ENCODE measurements at places on chromosomes 16 and 17.

GRCh38 chr17:74012465-74012864 lies 191.0 kb upstream of the RPL38 start:
- no peak for DNase-seq

GRCh38 chr17:47713980-47714700 lies 18.9 kb upstream of the TBX21 start:
- DNase-seq, result no peak

DNA sequence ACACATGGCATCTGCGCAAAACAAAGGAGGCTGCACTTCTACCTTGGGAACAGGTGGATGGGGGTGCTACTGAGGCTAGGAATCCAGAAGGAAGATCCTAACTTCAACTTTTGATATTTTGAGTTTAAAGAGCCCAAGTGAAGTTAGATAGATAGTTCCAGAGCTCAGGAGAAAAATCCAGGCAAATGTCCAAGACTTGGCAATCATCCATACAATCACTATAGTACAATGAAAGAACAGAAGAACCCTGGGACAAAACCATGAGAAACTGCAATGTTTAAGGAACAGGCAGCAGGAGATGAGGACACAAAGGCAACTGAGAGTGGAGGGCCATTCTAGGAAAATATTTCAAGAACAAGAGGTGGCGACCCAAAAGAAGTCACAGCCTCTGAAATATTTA lies 12.4 kb downstream of the CDYL2 start:
- no peak for DNase-seq

- no peak for DNase-seq
Measured at GRCh38 chr17:10368561-10368960, 4.2 kb downstream of the MYH13 start.

GRCh38 chr16:79130616-79131015 lies 469.9 kb downstream of the MAF start:
- no peak for DNase-seq

DNA sequence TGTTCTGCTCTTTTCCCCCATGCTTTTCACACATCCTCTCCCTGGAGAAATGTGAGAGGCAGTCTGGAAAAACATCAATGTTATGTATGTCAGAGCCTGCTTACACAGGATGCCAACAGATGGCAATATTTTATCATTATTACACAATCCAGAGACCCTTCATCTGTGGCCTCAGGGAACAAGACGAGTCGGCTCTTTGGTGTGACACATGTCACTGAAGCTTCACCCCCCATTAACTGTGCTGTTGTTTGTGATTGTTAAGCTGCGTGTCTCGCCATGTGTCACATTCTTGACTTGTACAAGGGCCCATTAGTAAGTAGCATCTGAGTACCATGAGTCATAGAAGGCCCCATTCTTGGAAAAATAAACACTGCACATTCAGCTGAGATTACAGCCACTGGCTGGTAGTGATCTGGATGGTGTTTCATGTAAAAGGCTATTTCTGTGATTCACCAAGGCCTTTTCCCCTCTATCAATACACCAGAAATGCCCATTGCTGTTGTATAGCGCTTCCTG lies 682.1 kb upstream of the SOX9 start:
- peak; percentile 5 for DNase-seq

DNA sequence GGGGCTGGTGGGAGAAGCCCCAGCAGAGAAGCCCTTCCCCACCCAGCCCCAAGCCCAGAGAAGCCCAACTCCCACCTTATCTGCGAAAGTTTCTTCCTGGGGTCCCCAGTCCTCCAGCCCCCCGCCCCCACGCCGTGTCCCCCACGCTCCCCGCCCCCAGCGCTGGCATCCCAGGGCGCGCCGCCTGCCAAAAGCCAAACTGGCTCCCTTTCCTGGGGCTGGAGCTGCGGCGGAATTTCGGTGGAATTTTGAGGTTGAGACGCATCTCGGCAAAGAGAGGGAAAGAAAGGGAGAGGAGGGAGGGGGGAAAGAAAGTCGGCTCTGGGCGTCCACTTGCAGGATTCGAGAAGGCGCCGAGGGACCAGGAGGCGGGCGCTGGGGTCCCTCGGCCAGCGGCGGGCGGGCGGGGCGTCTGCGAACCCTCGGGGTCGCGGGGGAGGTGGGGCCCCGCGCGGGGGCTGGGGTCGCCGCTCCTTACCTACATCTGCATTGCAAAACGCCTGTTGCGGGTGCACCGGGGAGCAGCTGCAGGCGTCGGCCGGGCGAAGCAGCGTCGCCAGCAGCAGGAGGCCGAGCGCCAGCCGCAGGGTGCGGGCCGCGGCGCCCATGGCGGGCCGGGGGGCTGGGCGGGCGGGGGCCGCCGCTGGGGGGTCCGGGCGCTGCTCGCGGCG lies 571 bp downstream of the TIMP2 start:
- no peak for DNase-seq

GRCh38 chr17:68238164-68238870 lies 9.5 kb upstream of the AMZ2 start:
- no peak for DNase-seq

DNA sequence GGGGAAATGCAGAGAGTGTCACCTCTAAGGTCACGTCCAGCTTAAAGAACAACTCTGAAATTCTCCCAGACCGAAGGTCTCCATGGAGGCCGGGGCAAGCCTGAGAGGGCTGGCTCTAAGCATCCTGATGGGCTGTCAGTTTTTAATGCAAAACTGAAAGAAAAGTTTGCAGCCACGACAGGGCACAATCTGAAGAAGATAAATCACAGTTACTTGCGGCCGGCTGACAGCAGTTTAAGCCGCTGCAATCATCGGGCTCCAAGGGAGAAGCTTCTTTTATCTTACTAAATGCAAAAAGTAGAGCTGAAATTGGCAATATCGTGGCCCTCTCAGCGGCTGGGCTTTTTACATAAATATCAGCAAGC lies 168.8 kb downstream of the CYLD start:
- no peak for DNase-seq

GRCh38 chr16:19700319-19700781 lies 17.7 kb downstream of the KNOP1 start:
- DNase-seq, result no peak

- DNase-seq, result no peak
Measured at GRCh38 chr16:52488837-52489289, 58.1 kb downstream of the TOX3 start.

DNA sequence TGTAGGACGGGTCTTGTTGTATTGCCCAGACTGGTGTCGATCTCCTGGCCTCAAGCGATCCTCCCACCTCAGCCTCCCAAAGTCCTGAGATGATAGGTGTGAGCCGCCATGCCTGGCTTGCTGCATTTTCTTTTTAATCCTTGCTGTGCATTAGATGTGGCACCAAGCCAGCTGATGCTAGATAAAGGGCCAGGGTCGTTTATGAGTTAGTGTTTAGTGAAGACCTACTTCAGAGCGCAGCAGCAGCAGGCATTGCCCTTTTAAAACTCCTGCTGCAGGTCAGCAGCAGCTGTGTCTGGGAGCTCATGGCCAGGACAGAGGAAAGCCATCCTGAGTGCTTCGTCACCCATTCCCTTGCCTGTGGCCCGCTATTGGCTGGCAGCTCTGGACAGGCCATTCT lies 237.3 kb downstream of the CCDC182 start:
- DNase-seq, result no peak

DNA sequence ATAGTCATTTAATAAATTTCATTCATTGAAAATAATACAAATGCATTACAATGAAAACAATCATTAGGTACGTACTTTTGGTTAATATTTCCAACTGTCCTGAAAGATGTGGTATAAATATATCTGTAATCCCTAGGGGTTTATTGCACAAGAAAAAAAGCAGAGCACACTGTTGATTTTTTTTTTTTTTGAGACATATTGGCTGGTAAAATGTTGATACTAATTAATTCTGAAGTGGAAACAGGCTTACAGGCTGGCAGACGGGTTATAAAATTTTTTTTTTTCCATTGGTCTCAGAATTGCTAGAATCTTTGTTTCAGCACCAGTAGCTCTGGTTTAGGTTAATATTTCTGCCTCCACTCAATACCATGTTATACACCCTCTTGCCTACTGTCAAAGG lies 193.6 kb downstream of the MAP2K6 start:
- no peak for DNase-seq

DNA sequence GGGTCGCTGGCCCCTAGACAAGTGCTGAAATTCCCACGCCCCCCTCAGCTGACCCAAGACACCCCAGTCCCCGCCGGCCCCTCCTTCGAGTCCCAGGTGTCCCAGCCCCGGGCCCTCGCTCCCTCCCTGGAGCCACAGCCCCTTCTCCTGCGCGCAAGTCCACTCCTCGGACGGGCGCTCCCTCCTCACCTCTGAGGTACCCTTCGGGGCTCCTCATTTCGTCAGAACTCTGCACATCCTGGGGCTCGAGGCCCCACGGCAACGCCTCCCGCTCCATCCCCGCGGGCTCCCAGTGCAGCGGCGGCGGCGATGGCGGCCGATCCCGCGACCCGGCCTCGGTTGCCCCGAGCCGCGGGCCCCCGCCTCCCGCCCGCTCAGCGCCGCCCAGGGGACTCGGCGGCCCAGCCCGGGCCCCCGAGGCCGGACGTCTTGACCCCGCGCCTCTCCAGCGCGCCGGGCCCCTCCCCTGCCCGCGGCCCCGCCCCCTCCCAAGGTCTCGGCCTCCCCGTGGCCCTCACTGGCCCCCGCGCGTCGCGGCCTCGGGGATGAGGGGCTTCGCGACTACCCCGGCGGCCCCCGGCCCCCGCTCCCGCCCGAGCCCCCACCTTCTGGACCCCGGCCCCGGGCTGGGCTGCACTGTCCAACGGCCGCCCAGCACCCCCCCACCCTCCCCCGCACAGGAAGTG lies at the start of gene ZNF768:
ZNF768 (minus strand) TSS at position 430 of the 686 bp plus-strand sequence; CDS start at position 277, 153 bp downstream.
- DNase-seq, result peak; percentile 48

DNA sequence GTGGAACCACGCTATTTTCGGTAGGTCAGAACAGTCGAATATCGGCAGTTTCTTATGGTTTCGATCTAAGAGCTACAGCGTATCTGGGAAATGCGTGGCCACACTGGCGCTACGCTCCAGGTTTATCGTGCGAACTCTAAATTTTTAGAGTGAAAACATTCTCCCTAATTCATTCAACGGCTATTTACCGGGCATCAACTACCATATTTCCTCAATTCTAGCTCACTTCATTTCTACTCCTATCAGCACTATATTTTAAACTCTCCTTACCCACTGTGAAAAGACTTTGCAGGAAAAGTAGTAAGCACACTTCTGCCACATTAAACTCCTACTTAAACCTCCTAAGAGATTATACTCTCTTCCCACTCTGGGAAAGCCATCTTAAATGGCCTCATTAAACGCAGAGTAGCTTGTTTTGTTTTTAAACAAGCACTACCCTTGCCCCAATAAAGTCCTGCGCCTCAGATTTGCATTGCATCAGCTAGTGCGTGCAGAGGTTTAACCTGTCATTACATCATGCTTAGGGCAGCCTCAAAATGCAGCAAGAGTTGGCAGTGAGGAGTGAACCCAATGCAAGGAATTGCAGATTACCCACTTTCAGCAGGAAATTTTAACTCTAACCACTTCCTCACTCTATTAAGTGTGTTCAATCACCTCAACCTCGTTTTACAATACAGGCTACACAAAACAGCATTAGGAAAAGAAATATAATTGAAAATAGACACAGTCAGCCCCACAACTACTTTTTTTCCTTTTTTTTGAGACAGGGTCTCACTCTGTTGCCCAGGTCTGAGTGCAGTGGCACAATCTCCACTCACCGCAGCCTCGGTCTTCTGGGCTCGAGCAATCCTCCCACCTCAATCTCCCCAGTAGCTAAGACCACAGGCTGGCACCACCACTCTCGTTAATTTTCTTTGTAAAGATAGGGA lies 18.8 kb downstream of the SIAH1 start:
- DNase-seq, result no peak

DNA sequence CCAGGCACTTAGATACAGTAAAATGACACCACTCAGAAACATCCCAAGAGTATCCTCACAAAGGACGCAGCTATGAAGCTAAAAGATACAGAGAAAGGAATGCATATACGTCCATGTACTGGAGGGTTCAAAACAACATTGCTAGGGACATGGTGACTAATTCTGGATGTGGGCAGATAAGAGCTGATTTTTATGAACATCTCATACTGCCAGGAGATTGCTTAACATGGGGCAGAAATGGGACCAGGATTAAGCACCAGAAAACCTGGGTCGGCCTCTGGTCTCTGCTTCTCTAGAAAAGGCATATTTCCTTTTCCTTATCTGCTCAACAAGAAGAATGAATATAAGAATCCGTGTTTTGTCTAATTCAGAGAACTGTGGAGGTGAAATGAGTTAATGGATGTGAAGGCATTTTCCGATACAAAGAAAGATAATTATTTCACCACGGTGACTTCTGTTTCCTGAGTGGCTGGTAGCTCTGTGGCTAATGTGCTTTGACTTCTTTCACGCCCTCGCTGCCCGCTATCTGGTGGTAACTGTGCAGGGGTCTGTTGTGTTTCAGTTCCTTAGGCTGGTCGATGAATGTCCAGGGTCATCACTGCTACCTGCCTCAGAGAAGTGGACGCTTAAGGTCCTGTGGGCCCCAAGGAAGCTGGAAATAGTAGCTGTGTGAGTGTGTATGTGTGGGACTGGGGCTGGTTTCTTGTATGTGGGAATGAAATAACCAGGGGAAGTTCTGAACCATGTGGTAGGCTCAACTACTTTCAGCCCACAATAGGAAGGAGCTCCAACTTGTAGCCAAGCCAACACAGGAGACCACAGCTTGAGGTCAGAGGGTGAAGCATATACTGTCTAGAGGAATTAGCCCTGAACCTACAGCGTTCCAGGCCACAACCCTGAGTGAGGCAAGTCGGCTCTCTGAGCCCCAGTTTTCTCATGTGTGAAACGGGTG lies 15.8 kb upstream of the CCL5 start:
- DNase-seq, result peak; percentile 8

GRCh38 chr16:17070882-17071592 lies 399.7 kb downstream of the XYLT1 start:
- peak; percentile 85 for DNase-seq

- no peak for DNase-seq
Measured at GRCh38 chr16:79932572-79932971, 332.0 kb upstream of the MAF start.

DNA sequence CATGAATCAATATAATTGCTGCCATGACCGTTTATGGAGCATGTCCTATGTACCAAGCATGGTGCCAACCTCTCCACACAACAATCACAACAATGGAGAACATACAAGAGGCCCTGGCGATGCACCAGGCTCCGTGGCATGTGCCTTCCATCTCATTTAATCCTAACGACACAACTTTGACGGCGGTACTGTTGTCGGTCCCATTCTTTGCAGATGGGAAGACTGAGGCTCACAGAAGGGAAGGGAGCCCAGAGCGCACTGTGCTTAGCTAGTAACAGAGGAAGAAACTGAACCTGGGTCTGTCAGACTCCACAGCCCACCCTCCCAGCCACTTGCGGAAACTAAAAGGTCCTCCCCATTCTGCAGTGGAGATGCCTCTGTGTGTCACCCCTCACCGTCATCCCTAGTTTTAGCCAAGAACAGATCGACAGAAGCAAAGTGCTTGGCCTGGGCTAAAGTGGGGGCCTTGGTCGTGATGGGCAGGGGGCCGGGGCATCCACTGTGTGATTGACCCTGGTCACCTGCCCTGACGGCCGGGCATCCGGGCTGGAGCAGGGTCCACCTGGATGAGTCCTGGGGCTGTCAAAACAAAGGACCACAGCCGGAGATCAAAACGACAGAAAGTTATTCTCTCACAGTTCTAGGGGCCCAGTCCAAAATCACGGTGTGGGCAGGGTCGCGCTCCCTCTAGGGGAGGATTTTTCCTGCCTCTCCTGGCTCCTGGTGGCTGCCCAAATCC lies 183.9 kb downstream of the C16orf95 start:
- DNase-seq, result no peak
